NCI-H526 treated with DMSO at 0.1 percent for 48 hours (cell line): ENCODE measurements at places on chromosomes 3 and 15.

DNA sequence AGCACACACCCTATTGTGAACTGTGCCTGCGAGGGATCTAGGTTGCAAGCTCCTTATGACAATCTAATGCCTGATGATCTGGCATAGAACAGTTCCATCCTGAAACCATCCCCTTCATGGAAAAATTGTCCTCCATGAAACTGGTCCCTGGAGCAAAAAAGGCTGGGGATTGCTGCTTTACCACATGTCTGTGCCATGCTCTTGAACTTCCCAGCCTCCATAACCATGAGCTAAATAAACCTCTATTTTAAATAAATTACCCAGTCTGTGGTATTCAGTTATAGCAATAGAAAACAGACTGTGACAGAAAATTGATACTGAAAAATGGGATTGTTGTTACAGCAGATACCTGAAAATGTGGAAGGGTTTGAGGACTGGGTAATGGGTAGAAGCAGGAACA, 162.7 kb downstream of the RAB11A start:
- no peak for DNase-seq

DNA sequence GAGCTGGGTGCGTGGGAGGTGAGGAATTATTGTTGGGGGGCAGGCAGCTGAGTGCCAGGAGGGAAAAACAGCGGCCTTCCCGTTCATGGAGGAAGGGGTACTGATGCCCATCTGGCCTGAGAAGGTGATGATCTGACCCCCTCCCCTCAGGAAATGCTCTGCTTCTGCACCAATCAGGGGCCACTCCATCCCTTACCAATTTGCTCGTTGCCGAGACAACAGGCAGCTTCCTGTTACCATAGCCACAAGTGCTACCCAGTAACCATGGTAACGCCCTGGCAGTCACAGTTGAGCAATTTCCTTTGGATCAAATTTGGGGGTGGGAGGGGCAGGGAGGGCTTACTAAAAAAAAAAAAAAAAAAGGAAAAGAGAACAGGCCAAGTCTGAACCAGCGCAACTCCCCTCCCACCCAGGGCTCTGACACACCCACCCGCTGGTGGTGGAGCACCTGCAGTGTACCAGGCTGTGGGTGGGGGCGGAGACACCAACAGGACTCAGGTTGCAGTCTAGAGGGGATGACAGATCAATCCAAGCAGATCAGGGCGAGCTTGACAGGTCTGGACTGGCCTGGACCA, 13.7 kb downstream of the CELF6 start:
- DNase-seq = no peak

DNA sequence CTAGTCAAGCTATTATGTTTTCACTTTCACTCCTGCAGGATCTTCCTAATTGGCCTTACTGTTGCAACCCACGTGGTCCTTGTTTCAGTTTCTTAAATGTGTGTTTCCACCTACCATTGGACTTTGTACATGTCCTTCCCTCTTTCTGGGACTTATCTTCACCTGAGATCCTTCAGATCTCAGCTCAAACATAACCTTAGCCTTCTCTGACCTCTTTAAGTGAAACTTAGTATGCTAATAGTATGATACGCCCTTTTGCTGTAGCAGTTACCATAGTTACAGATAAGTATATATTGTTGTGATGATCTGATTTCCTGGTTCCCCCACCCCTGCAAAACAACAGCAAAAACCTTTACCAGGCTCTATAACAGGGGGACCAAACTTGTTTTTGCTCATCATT, 35.2 kb downstream of the U2SURP start:
- no peak for DNase-seq

DNA sequence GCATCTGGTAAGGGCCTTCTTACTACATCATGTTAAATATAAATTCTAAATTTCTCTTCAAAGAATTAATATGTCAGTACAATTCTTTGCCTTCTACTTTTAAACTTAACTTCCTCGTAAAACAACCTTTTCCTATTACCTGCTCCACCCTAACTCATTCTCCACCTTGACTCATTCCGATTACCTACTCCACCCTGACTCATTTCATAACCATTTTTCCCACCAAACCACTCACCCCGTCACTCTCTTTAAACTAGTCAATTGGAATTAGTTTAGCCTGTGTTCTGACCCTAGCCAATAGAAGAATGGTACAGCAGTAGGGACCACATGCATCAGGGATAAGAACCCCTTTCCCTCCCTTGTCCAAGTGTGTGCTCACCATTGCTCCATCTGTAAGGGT, 65.6 kb downstream of the PLSCR2 start:
- no peak for DNase-seq

DNA sequence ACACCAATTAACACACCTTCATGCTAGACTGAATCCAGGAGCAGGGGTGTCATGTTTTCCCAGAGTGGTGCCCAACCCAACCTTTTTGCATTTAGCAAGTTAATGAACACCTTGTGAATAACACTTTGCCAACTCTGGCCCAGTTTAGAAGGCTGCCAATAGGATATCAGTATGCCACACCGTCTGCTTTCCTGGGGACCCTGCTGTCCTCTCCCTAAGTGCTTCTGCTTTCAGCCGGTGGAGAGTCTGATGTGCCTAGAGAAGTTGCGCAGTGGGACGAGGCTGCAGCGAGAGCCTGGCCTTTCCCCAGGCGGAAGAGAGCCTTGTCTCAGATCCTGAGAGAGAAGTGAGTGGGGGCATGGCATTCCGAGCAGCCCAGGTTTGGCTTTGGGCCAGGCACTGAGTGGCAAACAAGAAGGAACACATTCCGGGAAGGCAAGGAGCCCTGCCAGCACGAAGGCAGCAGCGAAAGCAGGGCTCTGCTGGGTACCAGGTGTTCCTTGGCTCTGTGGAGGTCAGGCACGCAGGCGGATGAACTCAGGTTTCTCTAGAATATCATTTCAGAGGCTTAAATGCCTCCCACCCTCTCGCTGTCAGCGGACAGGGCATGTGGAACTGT, 36.9 kb downstream of the SENP8 start:
- peak; percentile 36 for DNase-seq

GRCh38 chr3:109109574-109109973, 8.4 kb downstream of the MORC1 start:
- DNase-seq = no peak

DNA sequence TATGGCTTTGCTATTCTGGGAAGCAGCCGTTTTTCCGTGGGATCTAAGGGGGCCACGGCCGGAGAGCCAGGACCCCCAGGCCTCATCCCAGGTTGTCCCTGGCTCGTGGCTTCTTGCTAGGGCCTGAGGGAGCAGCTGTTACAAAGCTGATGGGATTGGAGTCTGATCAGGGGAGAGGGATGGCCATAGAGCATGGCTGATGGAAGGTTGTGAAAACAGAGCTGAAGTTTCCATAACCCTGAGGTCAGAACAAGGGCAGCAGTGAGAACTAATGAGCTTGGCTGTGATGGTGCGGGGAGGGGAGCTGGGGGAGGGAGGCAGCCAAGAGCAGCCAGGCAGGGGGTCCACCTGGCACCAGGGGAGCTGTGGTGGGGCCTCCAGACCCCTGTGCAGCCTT, 63.0 kb downstream of the LINGO1 start:
- DNase-seq = peak; percentile 26

DNA sequence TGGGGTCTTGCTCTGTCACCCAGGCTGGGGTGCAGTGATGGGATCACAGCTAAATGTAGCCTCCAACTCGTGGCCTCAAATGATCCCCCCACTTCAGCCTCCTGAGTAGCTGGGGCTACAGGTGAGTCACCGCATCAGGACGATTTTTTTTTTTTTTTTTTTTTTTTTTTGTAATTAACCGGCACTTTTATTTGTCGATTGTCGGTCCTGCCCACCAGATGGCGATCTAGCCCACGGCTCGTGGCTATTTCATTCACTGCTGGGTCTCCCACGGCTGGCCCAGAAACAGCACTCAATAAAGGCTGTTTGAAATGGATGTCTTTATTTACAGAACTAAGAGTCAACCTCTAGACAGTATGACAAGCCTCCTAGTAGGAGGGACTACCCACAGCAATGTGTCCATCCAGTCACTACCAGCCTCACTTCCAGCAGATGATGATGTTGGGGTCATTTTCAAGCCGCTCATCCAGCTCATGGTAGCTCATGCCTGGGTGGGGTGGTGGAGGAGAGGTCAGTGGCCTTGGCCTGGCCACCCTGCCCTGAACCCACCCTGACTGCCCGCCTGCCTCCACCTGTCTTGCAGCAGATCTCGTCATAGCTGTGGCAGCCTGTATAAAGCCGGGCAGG, 1.8 kb upstream of the ZMYND10 start:
- DNase-seq = peak; percentile 16

GRCh38 chr3:72368331-72368975, 479.8 kb downstream of the SHQ1 start:
- DNase-seq = no peak

- no peak for DNase-seq
Measured at GRCh38 chr15:99619712-99620111, 53.9 kb downstream of the MEF2A start.

DNA sequence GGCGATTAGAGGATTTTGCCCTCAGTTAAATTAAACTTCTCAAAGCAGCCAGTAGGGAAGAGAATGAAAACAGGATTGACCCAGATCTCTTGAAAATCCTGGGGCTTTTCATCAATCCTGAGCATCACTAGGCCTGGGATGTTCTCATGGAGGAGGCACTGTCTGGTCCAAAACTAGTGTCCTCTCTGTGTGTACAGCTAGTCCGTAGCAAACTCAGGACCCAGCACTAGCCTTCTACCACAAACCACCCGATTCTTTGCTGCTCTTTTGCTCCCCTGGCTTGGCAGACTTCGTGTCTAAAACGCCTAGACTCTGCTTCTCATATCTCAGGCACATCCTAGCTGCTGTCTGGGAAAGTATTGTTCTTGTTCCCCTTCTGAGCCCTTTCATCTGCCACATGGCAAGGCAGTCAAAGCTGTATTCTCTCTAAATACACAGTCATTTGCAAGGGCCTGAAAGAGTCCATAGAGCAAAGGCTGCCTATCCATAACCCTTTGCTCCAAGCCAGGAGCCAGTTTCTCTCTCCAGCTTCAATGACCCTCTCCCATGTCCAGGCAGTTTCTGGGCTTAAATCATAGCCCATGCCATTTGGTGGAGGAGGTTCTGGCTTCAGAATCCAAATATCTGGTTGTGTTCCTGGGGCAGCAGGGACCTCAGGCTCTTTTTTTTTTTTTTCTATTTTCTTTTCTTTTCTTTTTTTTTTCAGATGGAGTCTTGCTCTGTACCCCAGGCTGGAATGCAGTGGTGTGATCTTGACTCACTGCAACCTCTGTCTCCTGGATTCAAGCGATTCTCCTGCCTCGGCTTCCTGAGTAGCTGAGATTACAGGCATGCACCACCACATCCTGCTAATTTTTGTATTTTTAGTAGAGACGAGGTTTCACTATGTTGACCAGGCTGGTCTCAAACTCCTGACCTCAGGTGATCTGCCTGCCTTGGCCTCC, 52.4 kb downstream of the CDC25A start:
- DNase-seq = no peak

GRCh38 chr15:96807361-96807760, 476.9 kb downstream of the NR2F2 start:
- DNase-seq = no peak

- DNase-seq = no peak
Measured at GRCh38 chr15:41502795-41503668, 9.4 kb downstream of the ITPKA start.

DNA sequence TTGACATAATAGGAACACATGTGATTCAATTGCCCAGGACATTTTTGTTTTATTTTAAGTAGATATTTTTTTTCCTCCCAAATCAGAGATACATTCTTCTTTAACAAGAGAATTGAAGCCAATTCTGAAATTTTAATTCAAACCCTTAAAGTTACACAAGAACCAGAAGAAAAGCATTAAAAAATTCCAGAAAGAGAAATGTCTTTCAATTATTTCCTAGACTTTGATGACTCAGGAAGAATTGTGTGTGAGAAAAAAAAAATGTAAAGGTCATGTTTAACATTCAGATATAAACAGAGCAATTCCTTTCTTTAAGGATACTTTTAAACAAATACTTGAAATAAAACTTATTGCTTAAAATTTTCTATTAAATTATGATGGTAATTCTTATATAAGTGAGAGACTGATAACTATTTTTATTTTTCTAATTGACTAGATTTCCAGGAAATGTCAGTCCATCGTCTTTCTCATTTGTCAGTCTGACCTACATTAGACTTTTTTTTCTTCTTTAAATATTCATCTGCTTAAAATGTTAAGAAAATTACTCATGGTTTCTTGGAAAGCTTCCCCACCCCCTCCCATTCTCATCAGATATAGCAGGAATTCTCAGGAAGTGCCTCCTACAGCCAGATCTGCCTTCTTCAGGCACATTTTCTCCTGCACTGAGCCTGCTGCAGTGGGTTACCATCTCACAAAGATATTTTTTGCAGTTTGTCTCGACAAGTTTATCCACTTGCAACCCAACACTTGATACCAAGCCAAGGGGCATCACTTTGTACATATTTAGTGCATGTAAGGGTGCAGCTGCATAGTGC, 261.8 kb upstream of the CBLB start:
- no peak for DNase-seq

GRCh38 chr3:69791919-69792399, 52.7 kb downstream of the MITF start:
- no peak for DNase-seq

DNA sequence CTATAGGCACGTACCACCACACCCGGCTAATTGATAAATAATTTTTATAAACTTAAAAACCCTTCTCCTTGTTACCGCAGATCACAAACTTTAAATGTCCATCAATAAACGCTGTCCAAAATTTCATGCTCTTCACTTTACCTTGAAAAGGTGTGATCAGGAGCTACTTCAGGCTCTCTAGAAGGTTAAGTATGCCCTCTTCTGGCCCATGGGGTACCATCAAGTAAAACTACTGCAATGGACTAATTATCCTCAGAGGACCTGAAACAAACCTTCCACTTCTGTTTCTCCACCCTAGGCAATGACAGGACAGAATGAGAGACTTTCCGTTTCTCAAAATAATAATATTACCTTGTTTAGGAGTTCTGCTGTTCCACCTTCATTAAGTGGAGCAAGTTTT, 9.2 kb downstream of the LZTFL1 start:
- no peak for DNase-seq

GRCh38 chr3:16171009-16171408, 3.5 kb upstream of the GALNT15 start:
- no peak for DNase-seq

DNA sequence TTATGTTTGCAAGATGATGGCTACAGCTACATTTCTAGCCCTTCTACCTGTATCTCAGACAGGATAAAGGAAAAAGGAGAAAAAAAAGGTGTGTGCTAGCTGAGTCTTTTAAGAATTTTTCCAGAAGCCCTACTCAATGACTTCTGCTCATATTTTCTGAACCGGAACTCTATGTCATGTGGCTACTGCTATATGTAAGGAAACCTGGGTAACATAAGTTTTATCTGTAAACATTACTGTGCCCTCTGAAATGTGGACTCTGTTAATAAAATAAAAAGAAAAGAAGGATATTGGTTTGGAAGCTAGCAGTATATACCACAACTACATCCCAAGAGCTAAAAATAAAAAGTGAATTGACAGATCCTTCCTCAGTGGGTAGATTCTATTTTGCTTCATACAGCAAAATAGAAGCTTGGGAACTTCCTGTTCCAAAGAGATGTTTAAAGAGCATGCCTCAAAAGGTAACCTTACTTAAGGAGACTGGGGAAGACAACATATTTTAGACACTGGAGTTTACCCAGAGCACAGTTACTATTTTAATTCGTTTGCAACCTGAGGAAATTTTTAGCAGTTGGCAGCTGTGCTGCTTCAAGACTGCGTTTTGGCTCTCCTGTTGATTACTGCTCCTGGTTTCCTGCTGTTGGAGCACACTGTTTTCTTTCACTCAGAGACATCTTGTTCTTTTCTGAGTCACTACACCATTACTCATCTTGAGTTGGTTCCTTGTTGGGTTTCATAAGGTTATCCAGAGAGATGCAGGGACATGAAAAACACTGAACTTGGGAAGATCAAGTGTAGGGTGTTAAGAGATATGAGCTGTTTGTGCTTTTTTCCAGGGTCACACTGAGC, 280.7 kb downstream of the NFKBIZ start:
- no peak for DNase-seq
